Fibroblast of lung (primary cell): ENCODE measurements at places on chromosomes 2 and 18. TPM values are rescaled to one million over a fixed set of nuclear protein-coding genes. Genes with fewer than 3 reads are reported as not detected.

- DNase-seq, result no peak
These were observed 8.3 kb upstream of the TNS1 start for GRCh38 chr2:218010984-218011652.

The NDUFS1 gene
- 81.2 and 133 TPM in 2 replicates for total RNA-seq

The FAM228A gene
- 0.51 and 0.99 TPM in 2 replicates for total RNA-seq

The DAW1 gene
- not detected in 2 replicates for total RNA-seq

The TUBB8B gene
- not detected in 2 replicates for total RNA-seq

The IMMT gene
- 37.5 and 47.1 TPM in 2 replicates for total RNA-seq
